T-helper 2 cell (primary cell): ENCODE measurements at places on chromosomes 11 and 22.

GRCh38 chr11:75398906-75399305 lies 412 bp upstream of the RPS3 start:
- DNase-seq: no peak

GRCh38 chr11:108495326-108495725 lies 2.9 kb downstream of the POGLUT3 start:
- DNase-seq: no peak

GRCh38 chr11:12216671-12217374 lies 106.4 kb downstream of the MICAL2 start:
- no peak for DNase-seq

DNA sequence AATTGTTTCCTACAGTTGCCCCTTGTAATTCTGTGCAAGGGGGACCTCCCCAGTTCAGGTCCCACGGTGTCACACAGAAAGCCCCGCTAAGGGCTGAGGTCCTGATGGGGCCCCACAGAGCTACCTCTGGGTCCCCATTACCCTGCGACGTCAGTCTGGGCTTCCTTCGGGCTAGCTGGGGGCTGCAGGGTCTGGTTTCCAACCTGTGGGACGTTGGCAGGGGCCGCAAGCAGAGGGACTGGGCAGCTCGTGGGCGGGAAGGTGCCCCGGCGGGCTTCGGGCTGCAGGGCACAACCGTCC lies 698 bp downstream of the SLC37A4 start:
- no peak for DNase-seq

- DNase-seq: no peak
Observed at GRCh38 chr22:35799150-35799549, 81.5 kb downstream of the APOL5 start.

DNA sequence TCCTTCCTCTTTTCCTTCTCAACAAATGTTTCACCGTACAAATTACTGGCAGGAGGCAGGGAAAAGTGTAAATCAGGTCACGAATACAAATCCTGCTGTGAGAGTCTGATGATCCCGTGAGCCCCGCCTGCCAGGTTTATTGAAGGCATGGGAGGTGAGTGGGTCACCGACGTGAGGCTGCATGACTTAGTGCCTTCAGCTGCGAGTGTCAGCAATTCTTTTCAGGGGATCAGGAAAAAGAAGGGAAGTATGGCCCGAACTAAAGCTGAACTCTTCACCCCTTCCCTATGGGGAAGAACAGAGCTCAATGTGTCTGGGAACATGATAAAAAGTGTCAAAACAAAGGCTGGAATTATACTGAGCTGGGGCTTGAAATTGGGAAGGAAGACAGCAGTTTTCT lies 166.2 kb downstream of the OPCML start:
- DNase-seq: no peak

- no peak for DNase-seq
Observed at GRCh38 chr22:40218152-40218551, 40.4 kb downstream of the TNRC6B start.

GRCh38 chr22:46096051-46096450 lies 54.3 kb upstream of the PPARA start:
- DNase-seq: no peak

DNA sequence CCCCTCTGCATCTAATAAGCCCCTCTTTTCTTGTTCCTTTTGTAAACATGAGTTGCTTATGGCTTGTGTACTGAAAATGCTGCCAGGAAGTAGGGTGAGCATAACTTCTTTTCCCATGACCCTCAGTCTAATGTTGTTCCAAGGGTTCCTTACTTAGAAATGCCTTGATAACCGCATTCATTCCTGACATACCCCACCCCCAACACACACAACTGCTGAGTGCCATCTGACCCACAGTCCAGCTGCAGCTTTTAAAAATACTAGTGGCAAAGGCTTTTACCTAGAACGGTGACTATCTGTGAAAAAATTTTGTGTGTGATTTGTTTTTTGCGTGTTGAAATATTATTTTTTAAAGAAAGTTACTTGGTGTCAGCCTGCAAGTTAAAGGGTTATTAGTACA lies 52.6 kb downstream of the ARHGAP42 start:
- DNase-seq: no peak

DNA sequence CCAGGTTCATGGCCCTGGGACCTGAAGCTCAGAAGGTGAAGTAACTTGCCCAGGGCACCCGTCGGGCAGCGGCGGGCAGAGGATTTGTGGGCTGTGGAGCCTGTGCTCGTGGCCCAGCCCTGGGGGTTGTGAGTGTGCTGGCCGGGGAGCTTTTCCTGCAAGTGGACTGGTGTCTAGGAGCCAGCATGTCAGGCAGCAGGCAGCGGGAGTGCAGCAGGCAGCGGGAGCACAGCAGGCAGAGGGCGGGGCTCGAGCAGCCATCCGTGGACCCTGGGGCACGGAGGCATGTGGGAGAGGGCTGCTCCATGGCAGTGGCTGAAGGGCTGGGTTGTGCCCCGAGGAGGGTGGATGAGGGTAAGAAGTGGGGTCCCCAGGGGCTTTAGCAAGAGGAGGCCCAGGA lies 72.7 kb upstream of the PPP6R3 start:
- no peak for DNase-seq

DNA sequence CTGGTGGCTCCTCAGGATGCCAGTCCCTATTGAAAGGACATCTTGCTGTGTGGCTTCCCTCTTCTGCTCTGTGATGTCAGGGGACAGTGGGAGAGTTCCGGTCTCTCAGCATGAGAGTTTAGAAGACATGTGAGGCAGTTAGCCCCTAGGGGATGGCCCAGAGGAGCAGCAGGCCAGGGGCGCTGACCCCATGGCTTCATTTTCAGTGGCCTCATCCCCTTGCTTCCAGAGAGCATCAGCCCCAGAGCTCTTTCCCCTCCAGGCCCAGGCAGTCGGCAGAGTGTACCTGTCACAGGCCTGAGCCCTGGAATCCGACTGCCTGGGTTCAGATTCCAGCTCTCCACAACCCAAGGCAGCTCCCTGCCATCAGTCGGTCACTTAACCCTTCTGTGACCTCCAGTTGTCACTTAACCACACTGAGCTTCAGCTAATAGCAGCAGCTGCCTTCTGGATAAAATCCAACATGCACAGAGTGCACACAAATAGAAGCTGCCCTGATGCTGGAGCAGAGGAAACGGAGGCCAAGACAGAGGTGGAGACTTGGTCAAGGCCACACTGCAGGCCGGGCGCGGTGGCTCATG lies 14.1 kb upstream of the LRRC10B start:
- DNase-seq: no peak

DNA sequence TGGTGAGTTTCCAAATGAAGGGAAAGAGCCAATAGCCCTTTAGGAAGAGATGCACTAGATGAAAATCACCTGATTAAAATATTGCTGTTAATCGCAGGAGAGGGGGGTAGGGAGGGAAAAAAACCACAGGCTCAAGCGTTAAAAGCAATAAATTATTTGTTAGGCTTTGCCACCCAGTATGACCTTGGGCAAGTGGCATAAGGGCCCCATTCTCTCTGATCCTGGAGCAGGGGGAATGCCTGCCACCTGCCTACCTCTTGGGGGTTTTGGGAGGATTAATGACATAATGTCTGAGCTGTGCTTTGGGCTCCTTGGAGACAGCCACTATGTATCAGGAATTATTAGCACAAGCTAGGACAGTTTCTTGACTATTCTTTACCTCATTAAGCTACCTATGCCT lies 80.0 kb downstream of the ZNRF3 start:
- DNase-seq: no peak

DNA sequence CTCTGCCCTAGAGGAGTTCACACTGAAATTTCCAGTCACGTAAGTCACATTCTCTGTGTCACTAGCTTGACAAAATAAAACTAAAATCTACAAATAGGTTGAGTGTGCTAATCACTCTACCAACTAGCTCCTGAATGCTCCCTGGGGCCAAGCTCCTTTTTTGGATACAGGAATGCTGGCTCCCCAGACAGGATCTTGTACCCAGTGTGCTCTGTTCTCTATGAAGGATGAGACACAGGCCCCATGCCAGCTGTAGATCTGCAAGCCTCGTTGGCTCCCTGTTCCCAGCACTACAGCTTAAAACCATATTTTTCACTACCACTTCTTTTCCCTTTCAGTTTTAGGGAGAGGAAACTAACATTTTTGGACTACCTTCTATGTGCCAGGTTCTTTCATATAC lies 3.7 kb upstream of the IPO7 start:
- no peak for DNase-seq

GRCh38 chr11:86919557-86920210 lies 35.5 kb downstream of the FZD4 start:
- DNase-seq: no peak

- no peak for DNase-seq
Observed at GRCh38 chr11:117610045-117610444, 187.0 kb downstream of the DSCAML1 start.

DNA sequence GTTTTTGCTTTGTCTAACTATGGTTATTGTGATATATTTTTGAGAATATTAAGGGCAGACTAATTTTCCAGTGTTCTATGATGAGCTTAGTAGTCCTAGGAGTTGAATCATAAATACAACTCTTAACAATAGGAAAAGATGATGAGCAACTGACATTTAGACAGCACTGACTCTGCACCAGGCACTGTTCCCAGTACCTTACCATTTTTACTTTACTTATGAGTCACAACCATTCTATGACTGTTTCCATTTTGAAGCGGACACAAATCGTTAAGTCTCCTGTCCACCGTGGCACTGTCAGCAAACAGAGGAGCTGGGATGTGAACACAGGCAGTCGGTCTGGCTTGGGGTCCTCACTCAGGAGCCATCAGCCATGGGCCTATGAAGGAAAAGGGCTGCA lies 3.4 kb upstream of the SCGB2A2 start:
- no peak for DNase-seq

DNA sequence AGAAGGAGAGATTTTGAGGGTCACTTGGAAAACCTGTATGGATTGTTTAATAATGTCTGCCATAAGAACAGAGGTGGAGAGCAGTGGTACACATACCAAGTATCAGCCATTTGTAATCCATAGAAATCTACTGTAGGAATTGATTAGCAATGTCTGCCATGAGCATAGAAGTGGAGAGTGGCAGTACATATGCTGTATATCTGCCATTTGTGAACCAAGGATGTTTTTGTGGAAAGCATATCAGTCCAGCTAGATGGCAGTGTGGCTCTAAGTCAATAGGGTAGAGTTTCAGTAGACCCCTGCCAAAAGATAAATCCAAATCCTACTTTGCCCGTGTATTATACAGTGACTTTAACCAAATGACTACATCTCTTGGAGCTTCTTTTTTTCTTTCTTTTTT lies 82.9 kb upstream of the SEZ6L start:
- no peak for DNase-seq

- no peak for DNase-seq
Observed at GRCh38 chr11:127815331-127815730, 772.0 kb downstream of the ETS1 start.

DNA sequence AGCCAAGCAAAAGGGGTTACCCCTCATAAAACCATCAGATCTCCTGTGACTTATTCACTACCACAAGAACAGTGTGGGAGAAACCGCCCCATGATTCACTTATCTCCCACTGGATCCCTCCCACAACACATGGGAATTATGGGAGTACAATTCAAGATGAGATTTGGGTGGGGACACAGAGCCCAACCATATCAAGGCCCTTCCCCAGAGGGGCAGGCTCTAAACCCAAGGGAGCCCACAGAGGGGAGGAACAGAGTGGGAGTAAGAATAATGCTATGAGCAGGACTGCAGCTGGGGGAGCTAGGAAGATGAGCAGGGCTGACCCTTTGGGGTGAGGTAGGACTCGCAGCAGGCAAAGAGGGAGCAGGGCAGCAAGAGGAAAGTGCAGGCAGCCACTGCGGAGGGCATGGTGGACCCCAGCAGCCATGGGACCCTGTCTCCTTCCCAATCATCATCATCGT lies 59.3 kb downstream of the CD82 start:
- no peak for DNase-seq

GRCh38 chr11:65952052-65952521 lies 6.8 kb downstream of the TSGA10IP start:
- no peak for DNase-seq

- DNase-seq: no peak
Observed at GRCh38 chr22:30609260-30610185, 2.5 kb downstream of the TCN2 start.

GRCh38 chr11:26834601-26835000 lies 112.7 kb upstream of the SLC5A12 start:
- no peak for DNase-seq

- DNase-seq: no peak
Observed at GRCh38 chr11:65126624-65127274, 4.6 kb downstream of the MRPL49 start.
